ENCODE measurements at places on chromosomes 16 and 17.

DNA sequence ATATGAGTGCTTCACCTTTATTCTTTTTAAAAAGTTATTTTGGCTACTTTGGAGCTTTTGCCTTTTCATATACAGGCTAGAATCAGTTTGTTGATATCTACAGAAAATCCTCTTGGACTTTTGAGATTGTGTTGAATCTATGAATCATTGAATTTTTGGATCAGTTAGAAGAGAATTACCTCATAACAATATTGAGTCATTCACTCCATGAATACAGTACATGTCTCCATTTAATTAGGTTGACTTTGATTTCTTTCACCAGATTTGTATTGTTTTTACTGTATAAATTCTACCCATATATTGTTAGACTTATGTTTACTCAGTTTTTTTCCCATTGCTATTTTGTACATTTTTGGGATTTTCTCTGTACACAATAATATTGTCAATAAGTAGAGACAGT, 54.4 kb downstream of the TAOK1 start:
- H3K27me3 ChIP-seq = no peaks in the 10 kb centered on the region
- no peaks in the 10 kb centered on the region for H3K4me1 ChIP-seq
- H3K4me3 ChIP-seq = no peak overlapping the region

DNA sequence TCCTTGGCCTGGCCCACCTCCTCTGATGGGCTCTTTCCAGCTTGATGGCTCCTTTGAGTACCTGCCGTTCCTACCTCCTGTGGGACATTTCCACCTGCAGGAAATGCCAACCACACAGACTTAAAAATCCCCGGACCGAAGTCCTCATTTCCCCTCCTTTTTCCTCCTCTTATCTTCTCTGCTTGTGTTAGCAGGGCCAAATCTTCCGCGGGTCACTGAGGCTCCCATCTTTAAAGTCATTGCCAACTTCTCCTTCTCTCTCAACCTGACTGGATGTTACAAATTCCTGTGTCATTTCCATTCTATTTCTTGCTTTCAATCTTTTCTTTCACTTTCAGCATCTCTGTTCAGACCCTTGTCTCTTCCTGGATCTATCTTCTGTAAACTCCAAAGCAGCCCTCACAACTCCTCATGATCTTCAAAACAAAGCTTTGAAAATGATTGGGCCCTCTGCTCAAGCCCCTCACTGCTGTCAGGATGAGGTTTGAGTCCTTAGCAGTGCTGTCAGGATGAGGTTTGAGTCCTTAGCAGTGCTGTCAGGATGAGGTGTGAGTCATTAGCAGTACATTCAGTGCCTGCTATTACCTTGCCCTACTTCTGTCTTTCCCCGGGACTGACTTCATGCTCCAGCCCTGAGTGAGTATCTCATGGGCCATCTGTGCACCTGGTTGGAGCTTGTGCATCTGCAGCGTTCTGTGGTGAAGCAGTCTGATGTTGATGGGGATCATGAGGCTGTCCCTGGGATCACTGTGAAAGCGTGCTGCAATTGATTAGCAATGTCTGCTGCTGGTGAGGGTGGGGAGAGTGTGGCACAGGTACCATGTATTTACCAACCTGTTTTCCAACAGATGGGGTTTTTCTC, 100.1 kb downstream of the IRF8 start:
- H3K27me3 ChIP-seq = peaks cover 4% of the 10 kb centered on the region
- no peaks in the 10 kb centered on the region for H3K4me1 ChIP-seq

- no peaks in the 10 kb centered on the region for H3K27me3 ChIP-seq
- H3K4me3 ChIP-seq = no peak overlapping the region
- H3K27ac ChIP-seq = no peak overlapping the region
- peaks cover 79% of the 10 kb centered on the region for H3K36me3 ChIP-seq
Measured at GRCh38 chr17:44932096-44932786, 15.3 kb downstream of the KIF18B start.

GRCh38 chr16:76294396-76295214, 17.4 kb downstream of the CNTNAP4 start:
- H3K27ac ChIP-seq = no peak overlapping the region
- no peak for DNase-seq
- no peak overlapping the region for H3K4me3 ChIP-seq
- no peaks in the 10 kb centered on the region for H3K4me1 ChIP-seq
- H3K36me3 ChIP-seq = no peaks in the 10 kb centered on the region
- H3K27me3 ChIP-seq = no peaks in the 10 kb centered on the region

- peaks cover 10% of the 10 kb centered on the region for H3K4me1 ChIP-seq
- no peaks in the 10 kb centered on the region for H3K36me3 ChIP-seq
- H3K27ac ChIP-seq = no peak overlapping the region
- no peaks in the 10 kb centered on the region for H3K27me3 ChIP-seq
- H3K4me3 ChIP-seq = no peak overlapping the region
Measured at GRCh38 chr16:66898207-66898606, 17.9 kb downstream of the PDP2 start.

DNA sequence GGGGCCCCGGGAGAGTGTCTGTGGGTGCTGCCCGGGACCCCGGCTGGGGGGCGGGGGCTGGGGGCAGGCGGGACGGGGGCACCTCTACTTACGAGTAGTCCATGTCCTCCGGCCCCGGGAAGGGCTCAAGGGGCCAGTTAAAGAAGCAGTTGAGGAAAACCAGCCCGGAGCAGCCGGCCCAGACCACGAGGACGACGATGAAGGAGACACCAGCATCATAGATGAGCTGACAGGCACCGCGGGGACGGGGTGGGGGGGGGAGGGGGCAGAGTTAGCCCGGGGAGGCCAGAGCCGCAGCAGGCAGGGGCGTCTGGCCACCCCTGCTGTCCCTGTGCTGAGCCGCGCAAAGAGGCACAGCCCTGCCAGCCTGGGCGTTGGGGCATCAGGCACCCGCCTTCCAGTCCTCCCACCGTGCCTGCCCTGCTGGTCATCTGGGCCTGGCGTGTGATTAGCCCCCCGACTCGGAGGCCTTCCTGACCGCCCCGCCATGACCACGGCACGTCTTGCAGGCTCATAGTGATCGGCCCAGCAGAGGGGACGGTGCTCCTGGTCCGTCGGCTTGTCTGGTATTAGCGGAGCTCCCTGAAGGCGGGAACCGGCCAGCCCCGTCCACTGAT, 29.0 kb upstream of the PITPNA start:
- H3K27ac ChIP-seq = no peak overlapping the region
- DNase-seq = peak; percentile 64
- peaks cover 89% of the 10 kb centered on the region for H3K27me3 ChIP-seq
- peaks cover 9% of the 10 kb centered on the region for H3K4me1 ChIP-seq

GRCh38 chr17:65888649-65889048, 303.3 kb downstream of the CEP112 start:
- H3K36me3 ChIP-seq = no peaks in the 10 kb centered on the region
- H3K27ac ChIP-seq = no peak overlapping the region
- peaks cover 5% of the 10 kb centered on the region for H3K4me1 ChIP-seq
- no peaks in the 10 kb centered on the region for H3K27me3 ChIP-seq

GRCh38 chr17:7915179-7915610, 894 bp downstream of the RNF227 start:
- H3K27ac ChIP-seq = peak overlapping the region; percentile 81
- H3K4me1 ChIP-seq = no peaks in the 10 kb centered on the region
- H3K4me3 ChIP-seq = peak overlapping the region; percentile 79
- no peak for DNase-seq

DNA sequence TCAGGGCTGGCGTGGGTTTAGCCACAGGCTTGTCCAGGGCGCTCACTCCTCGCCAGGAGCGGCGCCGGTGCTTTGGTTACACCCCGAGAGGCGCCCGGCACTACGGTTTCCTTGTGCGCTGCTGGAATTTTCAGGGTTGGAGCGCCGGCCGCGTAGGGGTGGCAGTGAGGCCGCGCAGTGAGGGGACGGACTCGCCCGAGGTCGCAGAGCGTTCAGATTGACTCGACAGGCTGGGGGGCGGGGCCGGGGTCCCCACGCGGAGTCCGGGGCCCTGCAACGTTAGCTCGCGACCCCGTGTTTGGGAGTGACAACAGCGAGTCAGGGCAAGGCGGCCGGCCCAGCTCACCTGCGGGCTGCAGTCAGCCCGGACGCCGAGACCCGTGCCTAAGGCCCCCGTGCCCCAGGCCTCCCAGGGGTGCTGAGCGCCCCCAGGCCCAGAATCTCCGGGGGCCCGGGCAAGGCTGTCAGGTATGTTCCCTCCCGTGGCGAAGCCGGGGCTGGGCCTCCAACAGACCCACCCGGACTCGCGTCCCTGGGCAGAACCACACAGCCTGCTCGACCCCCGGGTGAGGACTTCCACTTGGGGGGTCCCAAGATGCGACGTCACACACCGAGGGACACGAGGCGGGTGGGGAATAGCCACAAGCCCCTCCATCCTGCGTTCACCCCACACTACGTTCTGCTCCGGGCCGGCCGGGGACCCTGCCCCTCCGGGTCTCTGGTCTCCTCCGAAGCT, 1.3 kb upstream of the ACTG1 start:
- peak; percentile 92 for DNase-seq
- peaks cover 42% of the 10 kb centered on the region for H3K36me3 ChIP-seq
- H3K4me1 ChIP-seq = peaks cover 10% of the 10 kb centered on the region
- peak overlapping the region; percentile 96 for H3K27ac ChIP-seq

DNA sequence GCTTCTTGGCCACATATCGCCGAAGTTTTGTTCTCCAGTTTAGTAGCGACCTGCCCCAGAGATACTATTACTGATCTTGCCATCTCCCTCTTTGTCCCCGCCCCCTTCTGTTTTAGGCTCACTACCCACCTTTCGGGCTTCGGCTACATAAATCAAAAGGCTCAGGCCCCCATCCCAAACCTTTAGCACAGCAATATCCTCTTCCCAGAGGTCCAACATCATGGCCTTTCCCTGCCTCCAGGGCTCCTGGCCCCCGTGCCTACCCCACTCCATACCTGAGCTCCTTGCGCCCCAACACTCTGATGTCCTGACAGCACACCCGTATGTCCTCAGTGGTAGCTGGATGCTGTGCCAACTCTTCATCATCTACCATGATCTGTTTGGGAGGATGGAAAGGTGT, 2.9 kb upstream of the PSMC5 start:
- no peaks in the 10 kb centered on the region for H3K4me1 ChIP-seq
- no peak overlapping the region for H3K4me3 ChIP-seq
- H3K27me3 ChIP-seq = no peaks in the 10 kb centered on the region
- no peak overlapping the region for H3K27ac ChIP-seq
- no peak for DNase-seq

- H3K4me1 ChIP-seq = peaks cover 15% of the 10 kb centered on the region
- DNase-seq = no peak
- no peak overlapping the region for H3K27ac ChIP-seq
- H3K27me3 ChIP-seq = peaks cover 23% of the 10 kb centered on the region
Measured at GRCh38 chr16:71432906-71433305, 8.9 kb downstream of the TLE7 start.

GRCh38 chr16:50270510-50271147, 4.3 kb downstream of the ADCY7 start:
- no peak overlapping the region for H3K27ac ChIP-seq
- DNase-seq = no peak
- no peaks in the 10 kb centered on the region for H3K36me3 ChIP-seq
- peaks cover 3% of the 10 kb centered on the region for H3K4me1 ChIP-seq

GRCh38 chr16:58249780-58250478, 44.9 kb downstream of the PRSS54 start:
- peak; percentile 95 for DNase-seq
- peak overlapping the region; percentile 19 for H3K27ac ChIP-seq
- peak overlapping the region; percentile 90 for H3K4me3 ChIP-seq

DNA sequence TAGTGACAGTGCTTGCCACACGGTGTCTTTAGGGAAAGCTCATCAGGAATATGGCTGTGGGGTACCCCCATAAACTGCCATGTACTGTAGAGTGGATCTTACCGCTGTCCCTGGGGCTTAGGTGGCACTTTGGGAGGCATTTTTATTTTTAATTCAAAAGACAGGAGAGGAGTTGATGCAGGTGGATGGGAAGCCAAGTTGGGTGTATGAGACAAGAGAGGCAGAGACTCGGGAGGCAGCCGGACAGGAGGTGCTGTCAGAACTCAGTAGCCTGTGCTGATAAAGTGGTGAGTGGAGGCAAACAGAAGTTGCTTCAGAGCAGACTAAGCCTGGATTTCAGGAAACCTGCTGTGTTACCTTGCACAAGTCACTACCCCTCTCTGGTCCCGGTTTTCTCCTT, 185.9 kb downstream of the TMEM132E start:
- H3K4me1 ChIP-seq = no peaks in the 10 kb centered on the region
- H3K27ac ChIP-seq = no peak overlapping the region
- H3K4me3 ChIP-seq = no peak overlapping the region
- peaks cover 8% of the 10 kb centered on the region for H3K27me3 ChIP-seq
- DNase-seq = peak; percentile 36

- no peak overlapping the region for H3K4me3 ChIP-seq
- DNase-seq = no peak
- H3K4me1 ChIP-seq = no peaks in the 10 kb centered on the region
- H3K36me3 ChIP-seq = no peaks in the 10 kb centered on the region
Measured at GRCh38 chr17:82687375-82687861, 11.1 kb downstream of the RAB40B start.

- no peaks in the 10 kb centered on the region for H3K27me3 ChIP-seq
- no peak overlapping the region for H3K4me3 ChIP-seq
- no peaks in the 10 kb centered on the region for H3K36me3 ChIP-seq
- H3K4me1 ChIP-seq = no peaks in the 10 kb centered on the region
Measured at GRCh38 chr17:83065660-83066542, 13.5 kb upstream of the METRNL start.

- H3K27me3 ChIP-seq = no peaks in the 10 kb centered on the region
- no peak for DNase-seq
- H3K36me3 ChIP-seq = peaks cover 30% of the 10 kb centered on the region
- no peak overlapping the region for H3K4me3 ChIP-seq
Measured at GRCh38 chr17:40021451-40021971, 6.3 kb downstream of the CSF3 start.

- peaks cover 24% of the 10 kb centered on the region for H3K36me3 ChIP-seq
- H3K4me3 ChIP-seq = no peak overlapping the region
- H3K27ac ChIP-seq = peak overlapping the region; percentile 32
- no peaks in the 10 kb centered on the region for H3K27me3 ChIP-seq
Measured at GRCh38 chr17:75507733-75508719, 7.3 kb downstream of the CASKIN2 start.

DNA sequence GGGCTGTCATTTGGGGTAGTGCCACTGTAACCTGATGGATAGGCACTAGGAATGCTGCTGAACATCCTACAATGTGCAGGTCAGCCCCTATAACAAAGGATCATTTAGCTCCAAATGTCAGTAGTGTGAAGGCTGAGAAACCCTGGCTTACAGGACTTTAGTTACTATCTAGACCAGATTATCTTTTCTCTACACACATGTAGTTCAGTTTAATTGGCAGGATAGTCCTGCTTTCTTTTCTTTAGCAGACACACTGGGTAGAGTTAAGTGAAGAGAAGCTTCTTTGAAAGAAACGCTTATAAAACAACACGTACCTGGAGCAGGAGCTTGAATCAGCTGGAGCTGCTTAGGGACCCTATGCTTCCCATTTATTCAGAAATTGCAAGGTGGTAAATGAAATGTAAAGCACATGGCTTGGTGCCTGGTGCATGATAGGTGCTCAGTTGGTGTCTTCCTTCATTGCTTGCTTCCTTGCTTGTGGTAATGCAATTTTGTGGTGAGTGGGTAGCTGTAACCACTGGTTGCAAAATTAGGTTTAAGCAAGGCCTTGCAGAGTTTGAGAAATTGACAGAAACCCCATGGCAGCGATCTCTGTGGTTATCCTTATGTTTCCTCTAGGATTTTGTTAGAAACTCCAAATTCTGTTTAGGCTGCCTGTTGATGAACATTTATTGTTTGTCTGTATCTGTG, 9.4 kb downstream of the METTL9 start:
- no peak overlapping the region for H3K27ac ChIP-seq
- no peaks in the 10 kb centered on the region for H3K27me3 ChIP-seq
- H3K4me3 ChIP-seq = no peak overlapping the region
- peaks cover 18% of the 10 kb centered on the region for H3K4me1 ChIP-seq
